Kidney capillary endothelial cell (primary cell): ENCODE measurements at places on chromosomes 1 and 21.

DNA sequence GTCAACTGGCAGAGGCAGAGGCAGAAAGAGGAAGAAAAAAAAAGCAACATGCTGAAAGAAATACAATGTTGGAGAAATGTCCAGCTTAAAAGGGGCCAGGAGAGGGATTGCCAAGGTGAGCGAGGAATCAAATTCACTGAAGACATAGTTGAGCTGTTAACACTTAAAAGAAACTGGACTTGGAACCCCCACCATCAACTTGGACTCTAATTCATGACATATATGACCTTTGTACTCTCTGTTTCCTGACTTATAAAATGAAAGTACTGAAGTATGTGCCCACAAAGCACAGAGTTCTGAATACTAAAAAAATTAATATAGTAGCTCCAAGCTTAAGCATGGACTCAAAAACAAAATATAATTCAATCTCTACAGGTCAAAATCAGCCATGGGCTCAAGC is 16.1 kb downstream of the PRR9 start:
- DNase-seq: no peak

GRCh38 chr1:227950735-227951346 is 3.1 kb upstream of the WNT9A start:
- DNase-seq: no peak

- no peak for DNase-seq
Observed at GRCh38 chr1:202723708-202724107, 13.5 kb upstream of the SYT2 start.

DNA sequence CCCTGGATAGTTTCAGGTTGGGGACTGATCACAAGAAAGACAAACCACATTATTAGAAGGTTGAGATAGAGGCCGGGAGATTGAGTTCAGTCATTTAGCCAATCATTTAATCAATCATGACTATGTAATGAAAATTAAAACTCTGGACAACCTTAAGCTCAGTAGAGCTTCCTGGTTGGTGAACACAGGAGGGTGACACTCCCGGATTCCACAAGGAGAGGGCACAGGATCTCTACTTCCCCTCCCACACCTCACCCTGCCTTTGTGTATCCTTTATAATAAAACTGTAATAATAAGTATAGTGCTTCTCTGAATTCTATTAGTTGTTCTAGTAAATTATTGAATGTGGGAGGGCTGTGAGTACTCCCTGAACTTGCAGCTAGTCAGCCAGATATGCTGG is 150.1 kb downstream of the PIK3R3 start:
- no peak for DNase-seq

DNA sequence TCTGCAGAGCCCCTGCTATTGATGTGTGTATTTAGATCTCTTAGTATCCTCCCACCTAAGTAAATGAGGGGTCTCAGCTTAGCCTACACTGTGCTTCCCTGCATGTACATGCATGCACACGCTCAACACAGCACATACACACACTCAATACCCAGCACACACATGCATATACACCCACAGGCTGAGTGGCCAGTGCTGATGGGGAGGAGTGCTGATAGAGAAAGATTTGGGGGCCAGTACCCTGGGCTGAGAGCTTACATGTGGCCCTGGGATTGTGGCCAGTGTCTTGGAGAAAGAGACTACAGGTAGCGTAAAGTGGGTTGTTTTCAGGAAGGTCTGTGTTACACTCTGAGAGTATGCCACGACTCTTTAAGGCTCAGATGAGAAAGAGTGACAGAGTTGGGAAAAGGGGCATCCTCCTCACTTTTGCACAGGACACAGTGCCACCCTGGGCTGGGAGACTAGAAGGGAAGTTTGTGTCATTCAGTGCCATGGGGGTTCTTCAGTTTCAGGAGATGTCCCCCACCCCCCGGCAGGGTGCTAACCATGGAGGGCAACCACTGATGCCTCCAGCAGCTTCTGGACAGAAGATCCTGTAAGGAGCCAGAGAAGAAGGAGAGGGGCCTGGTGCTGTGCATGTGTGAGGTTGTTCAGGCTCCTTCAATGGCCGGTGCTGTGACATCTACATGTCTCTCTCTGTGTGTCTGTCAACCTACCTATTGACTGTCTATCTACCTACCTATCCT is 166.8 kb downstream of the RHOU start:
- no peak for DNase-seq

DNA sequence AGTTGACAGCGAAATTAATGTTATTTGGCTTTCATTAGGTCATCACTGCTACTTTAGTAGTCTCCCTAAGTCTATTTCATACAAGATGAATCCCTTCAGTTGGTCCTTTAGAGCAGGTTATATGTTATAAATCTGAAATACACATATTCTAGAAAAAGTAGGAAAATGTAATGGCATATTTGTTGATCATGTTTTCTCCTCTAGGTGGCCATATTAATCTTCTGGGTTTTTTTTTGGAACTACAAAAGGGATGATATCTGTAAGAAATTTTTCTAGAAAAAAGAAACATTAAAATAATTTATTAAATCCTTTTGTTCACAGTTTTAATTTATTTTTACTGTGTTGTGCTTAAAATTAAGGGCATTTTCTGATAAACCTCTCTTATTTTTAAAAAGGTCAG is 87.9 kb downstream of the SYT14 start:
- DNase-seq: no peak

DNA sequence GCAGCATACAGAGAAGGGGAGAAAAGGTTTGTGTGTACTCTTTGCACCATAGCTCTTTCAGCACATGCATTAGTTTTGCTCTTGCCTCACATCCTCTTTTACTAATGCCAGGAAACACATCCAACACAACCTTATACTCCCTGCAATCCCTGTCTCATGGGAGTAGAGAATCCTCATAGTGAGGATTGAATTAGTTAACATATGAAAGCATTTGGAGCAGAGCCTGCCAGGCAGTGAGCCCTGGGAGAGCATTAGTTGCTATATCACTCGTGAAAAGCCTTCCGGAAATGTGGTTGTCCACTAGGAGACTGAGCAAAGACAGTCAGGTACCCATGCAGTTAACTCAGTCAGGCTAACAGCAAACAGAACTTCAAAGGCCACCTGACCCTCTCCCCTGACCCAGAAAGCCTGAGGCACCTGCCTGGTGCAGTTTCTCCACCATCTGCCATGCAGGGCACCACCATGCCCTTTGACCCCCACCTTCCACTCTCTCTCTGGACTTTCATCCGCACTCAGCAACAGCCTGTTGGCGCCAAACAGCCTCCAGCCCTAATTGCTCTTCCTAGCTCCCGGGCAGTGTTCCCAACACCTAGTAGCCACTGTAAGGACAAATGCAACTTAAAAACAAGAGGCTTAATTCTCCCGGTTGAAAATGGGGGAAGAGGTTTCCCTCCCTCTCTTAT is 14.9 kb upstream of the AGT start:
- DNase-seq: no peak

GRCh38 chr1:2629627-2630497 is 3.0 kb downstream of the MMEL1 start:
- no peak for DNase-seq

DNA sequence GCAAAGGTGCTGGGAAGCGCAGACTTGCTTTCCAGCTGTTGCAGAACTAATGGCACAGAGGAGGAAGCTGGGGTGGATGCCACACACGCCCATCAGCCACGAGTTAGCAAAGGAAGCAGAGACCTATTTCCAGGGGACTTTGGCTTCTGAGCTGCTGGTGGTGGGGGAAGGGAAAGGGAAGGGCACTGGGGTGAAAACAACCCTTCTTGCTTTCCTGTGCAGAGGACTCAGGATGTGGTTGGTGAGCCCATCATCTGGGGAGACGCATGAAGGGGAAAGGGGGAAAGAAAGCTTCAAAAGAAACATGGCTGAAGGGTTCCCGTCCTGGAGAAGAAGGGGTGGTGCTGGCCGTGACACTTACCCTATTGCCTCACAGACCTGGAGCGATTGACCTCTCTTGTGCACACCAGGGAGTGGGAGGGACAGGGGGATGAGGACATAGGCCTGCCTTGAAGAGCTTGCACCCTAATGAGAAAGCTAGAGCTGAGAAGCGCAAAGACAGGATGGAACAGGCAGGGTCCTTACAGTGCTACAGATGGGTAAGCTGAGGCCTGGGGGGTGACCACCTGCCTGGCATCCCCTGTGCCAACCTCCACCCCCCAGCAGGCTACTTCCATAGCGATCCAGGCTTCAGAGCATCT is 140.8 kb upstream of the RAB4A start:
- no peak for DNase-seq

DNA sequence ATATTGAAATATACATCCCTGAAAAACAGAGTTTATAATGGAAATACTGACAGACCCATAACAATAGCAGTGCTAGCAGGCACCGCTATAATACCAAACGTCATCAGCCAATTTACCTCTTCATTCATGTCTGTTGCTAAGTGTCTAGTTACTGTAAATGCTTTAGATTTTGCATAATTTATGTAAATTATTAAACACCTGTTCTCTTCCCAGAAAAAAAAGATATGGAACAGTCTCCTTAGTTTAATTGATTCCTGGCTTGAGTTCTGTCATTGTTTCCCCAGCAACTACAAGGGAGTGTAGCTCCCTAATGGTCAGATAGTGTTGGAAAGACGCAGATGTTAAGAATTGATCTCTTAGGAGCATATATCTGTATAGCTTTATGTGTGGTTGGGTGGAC is 817.9 kb upstream of the ADGRL2 start:
- DNase-seq: no peak

GRCh38 chr1:150516050-150516591 is 569 bp downstream of the FALEC start:
- DNase-seq: no peak

DNA sequence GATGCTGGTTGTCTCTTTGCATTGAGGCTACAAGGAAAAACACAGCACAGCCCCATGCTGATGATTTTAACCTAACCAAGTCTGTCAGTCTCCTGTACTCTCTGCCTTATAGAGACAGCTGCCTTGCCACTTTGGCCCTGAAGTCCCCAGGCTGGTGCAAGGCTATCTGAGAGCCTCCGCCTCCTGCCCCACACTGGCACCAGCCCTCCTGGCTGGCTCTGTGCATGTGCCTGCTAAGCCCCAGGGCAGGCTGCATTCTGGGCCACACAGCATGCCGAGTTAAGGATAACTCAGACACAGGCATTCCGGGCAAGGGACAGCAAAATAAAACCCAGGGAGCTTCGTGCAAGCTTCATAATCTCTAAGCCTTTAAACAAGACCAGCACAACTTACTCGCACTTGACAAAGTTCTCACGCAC is 910 bp downstream of the RUNX1 start:
- no peak for DNase-seq

GRCh38 chr1:27049607-27050006 is 37.0 kb upstream of the TENT5B start:
- no peak for DNase-seq

GRCh38 chr1:185895208-185895900 is 161.2 kb downstream of the HMCN1 start:
- DNase-seq: no peak

GRCh38 chr1:38005195-38006007 is at the start of gene FHL3:
FHL3 (minus strand) TSS chr1:38005514; CDS start chr1:37999412, 6,102 bp downstream.
- DNase-seq: no peak

GRCh38 chr21:14245711-14246110 is 29.8 kb downstream of the RBM11 start:
- no peak for DNase-seq

DNA sequence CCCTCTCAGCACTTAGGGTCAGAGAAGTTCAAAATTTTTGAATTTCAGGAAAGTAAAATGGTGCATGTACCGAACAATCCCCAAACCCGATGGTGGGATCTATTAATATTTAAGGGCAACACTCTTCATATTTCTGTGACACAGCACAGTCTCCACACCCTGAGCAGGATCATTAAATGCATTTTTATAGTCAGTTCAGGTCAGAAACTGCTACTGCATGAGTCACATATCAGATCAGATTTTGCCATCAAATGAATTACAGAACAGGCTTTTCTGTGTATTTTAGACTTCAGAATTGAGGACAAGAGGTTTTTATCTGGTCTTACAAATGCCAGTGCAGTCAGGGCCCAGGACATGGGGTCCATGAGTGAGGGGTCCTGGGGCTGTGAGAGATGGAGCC is 79.2 kb downstream of the RIPK4 start:
- no peak for DNase-seq

- DNase-seq: no peak
Observed at GRCh38 chr1:237327061-237327460, 285.1 kb downstream of the RYR2 start.

DNA sequence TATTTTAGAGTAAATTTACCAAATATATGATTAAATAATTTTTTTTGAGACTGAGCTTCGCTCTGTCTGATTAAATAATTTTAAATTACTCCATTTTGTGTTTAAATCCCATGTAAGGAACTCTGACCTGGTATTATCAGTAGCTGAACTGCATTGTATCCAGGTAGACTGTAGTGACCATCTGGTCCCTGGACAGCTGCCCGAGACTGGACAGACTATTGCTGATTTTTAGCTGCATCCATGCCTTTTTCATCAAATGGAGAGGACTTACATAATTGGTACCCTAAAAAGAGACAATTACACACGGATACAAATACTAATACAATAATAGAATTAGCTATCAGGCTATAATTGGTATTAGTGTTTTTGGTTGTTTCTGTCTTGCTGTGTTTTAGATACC is 20.6 kb downstream of the OLFM3 start:
- no peak for DNase-seq

DNA sequence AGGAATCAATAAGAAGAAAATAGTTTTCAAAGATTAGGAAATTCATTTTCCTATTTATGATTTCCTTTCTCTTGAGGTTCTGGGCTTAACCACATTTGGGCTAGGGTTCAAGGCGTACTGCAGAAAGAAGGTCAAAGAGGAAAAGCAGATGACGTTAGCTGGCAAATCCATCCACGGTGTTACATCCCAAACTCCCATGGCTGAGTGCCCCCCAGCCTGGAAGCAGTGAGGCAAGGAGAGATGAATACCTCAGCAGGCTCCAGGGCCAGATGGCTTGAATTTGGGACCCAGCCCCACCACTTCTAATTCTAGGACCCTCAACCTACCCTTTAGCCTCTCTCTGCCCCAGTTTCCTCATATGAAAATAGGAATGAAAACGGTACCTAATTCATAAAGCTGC is 17.7 kb downstream of the SUSD4 start:
- no peak for DNase-seq

GRCh38 chr1:43207229-43207853 is 35.2 kb downstream of the CFAP57 start:
- peak; percentile 71 for DNase-seq

DNA sequence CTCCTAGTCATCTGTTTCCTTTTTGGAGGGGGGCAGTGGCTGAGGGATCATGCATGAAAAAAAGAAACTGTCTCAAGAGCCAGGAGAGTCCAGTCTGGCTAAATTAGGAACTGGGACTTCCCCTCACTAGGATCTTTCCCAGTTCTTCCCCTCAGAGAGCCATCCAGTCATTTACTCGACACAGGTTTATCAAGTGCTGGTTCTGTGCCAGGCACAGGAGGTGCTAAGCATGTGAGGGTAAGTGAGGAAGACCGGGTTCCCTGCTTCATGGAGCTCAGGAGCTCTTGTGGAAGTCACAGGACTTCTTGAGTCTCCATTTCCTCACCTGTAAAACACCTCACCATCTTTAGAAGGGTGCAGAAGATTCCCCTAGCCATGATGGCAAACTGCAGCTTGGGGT is 8.6 kb upstream of the NUAK2 start:
- no peak for DNase-seq

GRCh38 chr1:108049178-108049819 is 84.3 kb upstream of the VAV3 start:
- peak; percentile 78 for DNase-seq
